ENCODE measurements at places on chromosomes 2 and 18.

DNA sequence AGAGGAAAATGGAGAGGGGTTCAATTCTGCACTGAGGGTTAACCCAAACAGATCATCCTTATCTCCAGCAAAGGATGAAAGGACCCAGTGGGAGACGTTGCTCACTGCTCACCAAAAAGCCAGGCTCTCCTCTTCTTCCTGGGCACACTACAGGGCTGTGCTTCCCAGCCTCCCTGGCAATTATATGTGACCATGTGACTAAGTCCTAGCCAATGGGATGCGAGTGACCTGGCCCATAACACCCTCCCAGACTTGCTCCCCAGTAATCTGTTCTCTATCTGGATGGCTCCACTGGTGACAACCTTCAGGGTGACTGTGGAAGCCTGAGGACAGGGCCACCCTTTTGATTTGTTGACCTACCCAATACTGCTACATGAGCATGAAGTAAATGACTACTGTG lies 10.9 kb upstream of the PRKCE start:
- no peak for DNase-seq

DNA sequence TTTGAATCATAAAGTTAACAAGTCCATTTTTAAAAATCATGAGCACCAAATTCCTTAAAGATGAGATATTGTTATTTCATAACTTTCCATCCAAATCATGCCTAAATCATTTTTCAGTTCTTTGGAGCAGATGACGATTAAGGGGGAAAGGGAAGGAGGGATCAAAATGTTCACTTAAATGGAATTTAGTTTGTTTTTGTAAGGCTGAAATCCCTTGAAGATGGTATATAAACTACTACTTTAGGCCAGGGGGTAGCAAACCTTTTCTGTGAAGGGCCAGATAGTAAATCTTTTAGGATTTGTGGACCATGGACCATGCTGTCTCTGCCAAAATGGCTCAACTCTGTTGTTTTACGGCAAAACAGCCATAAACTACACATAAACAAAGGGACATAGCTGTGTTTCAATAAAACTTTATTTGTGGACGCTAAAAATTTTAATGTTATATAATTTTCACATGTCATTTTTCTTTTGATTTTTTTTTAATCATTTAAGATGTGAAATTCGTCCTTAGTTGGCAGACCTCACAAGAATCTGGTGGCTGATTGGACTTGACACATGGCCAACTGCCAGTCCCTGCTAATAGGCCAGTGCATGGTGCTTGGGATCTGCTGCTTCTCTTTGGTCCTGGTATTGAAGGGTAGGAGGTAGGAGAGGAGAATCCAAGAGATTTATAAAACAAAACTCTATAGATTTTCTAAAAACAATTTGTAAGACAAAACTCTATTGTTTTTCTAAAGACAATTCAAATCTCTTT lies 52.0 kb upstream of the RTN4 start:
- DNase-seq: no peak

GRCh38 chr2:70527447-70528080 lies 26.1 kb downstream of the TGFA start:
- DNase-seq: no peak

DNA sequence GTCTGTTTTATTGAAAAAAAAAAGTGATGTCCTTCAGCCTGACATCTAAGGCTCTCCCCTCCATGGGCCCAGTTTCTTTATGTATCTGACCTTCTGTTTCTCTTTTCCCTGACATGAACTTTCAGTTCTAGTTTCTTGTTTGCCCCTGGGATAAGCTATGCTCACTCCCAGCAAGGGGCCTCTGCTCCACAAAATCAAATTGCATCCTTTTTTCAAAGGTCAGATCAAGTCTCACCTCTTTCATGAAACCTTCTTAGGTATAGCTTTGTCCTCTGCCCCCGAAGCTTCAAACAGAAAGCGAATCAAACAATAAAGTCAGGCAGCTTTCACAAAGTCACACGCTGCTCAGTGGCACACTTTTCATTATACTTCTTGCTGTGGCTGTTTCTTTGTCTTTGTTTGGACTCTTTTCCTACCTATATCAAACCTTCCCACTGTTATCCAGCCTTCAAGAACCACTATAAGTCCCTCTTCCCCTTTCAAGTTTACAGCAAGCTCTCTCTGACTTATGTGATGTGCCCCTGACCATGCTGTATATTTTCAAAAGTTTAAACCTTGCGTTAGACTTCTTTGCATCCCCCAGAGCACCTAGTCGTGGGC lies 23.3 kb downstream of the MAP3K19 start:
- no peak for DNase-seq

- no peak for DNase-seq
These were observed 22.3 kb downstream of the KLF7 start for GRCh38 chr2:207143215-207144172.

GRCh38 chr2:128341621-128342020 lies 23.0 kb upstream of the HS6ST1 start:
- DNase-seq: no peak
